ENCODE measurements at places on chromosomes 13 and 19. TPM values are rescaled to one million over a fixed set of nuclear protein-coding genes. Genes with fewer than 3 reads are reported as not detected.

Gene CACNG7
- 0.26 TPM for total RNA-seq

GRCh38 chr13:75418997-75419396, 63.0 kb downstream of the TBC1D4 start:
- no peak for DNase-seq

Gene SIGLEC11
- total RNA-seq: 1.7 TPM

DNA sequence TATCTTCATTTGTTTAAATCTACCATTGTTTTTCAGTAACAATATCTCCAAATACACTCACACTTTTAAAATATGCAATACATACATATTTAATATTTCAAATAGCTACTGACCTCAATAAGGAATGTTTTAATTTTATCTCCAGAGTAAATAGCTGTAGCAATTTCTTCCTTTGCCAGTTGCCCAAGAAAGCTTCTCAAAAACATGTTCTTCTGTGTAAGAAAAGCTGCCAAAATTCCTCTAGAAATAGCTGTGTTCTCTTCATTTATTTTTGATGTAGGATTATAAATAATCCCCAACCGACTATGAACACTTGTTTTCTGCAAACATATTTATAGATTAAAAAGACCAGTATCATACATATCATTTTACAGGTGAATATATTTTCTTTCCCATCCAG, 150.5 kb downstream of the UGGT2 start:
- DNase-seq: no peak

DNA sequence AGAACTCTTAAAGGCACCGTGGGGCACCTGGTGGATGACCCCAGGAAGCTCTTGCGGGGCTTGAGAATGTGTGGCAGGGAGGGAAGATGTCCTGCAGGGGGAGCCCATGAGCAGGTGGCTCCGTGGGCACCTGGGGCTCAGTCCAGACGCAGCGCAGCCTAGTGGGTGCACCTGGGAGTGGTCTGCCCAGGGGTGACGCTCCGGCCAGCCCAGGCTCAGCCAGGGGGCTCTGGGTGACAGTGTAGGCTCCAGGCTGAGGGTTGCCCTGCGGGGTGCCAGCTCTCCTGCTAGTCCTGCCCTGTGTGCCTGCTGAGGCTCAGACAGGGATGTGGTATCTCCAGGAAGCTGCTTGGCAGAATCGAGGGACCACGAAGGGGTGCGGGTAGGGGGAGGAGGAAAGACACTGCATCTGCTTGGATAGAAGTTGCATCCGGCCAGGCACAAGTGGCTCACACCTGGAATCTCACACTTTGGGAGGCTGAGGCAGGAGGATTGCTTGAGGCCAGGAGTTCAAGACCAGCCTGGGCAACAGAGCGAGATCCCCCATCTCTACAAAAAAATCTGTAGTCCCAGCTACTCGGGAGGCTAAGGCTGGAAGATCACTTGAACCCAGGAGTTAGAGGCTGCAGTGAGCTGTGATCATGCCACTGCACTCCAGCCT, 15.0 kb upstream of the PGLS start:
- DNase-seq: no peak

DNA sequence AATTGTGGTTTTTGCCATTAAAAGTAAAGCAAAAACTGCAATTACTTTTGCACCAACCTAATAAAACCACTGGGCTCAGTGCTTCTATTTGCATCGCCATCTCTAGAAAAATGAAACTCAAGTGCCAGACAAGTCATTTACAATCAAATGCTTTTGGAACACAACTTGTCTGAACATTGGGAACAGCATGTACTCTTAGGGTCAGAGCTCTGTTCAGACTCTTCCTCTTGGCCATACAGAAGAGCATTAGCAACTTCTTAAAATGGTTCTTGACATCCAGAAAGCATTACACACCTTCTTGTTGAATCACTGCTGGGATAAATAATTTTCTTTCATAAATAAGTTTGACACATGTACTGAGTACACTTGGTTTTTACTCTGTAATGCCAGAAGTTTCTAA, 272.5 kb downstream of the DCLK1 start:
- DNase-seq: no peak

DNA sequence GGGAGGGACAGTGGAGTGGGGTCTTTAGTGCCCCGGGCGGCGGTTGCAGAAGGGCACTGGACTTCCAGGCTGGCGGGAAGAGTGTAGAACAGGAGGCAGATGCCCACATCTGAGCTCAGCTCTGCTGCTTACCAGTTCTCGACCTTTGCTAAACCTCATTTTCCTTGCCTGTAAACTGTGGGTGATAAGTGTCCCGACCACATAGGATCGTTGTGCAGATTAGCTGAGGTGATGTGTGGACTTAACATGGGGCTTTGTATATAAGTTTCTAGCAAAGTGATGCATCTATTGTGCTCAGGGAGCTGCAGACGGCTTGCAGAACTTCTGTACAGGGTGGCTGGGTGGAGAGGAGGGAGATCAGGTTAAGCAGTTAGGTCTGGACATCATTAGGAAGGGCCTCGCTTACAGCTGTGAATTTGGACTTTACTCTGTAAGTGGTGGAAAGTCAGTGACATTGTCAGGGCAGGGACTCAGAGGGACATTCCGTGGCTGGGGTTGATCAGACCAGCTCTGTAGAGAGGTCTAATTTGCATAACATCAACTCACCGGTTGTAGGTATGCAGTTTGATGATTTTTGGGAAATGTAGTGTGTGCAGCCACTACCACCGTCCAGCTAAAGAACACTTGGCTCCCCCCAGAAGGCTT, 70.0 kb downstream of the SPATA13 start:
- DNase-seq: no peak

Gene ZNF541
- 0.16 TPM for total RNA-seq

GRCh38 chr13:98794498-98794897, 42.0 kb upstream of the SLC15A1 start:
- DNase-seq: no peak

GRCh38 chr19:33473653-33474305, 47.8 kb downstream of the PEPD start:
- DNase-seq: no peak

Gene GATAD2A
- 15.8 TPM for total RNA-seq

GRCh38 chr13:81872581-81872980, 1531.7 kb upstream of the SPRY2 start:
- DNase-seq: no peak

GRCh38 chr19:6228551-6229215, 51.1 kb downstream of the MLLT1 start:
- no peak for DNase-seq

DNA sequence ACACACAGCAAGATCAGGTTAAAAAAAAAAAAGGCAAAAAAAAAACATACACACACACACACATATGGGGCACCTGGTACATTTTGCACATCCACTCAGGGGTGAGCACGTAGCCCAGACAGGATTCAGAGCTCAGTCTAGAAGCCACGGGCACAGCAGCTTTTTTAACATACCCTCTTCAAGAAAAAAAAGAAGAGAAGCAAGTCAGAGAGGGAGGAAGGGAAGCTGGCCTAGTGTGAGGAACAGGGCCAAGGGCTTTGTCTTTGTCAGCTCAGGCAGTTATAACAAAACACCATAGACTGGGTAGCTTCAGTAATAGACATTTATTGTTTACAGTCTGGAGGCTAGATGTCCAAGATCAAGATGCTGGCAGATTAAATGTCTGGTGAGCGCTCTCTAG, 2.3 kb upstream of the TPM4 start:
- no peak for DNase-seq

GRCh38 chr19:16627193-16627927, 644 bp downstream of the MED26 start:
- no peak for DNase-seq

GRCh38 chr13:100235311-100235901, 146.5 kb downstream of the PCCA start:
- peak; percentile 17 for DNase-seq

DNA sequence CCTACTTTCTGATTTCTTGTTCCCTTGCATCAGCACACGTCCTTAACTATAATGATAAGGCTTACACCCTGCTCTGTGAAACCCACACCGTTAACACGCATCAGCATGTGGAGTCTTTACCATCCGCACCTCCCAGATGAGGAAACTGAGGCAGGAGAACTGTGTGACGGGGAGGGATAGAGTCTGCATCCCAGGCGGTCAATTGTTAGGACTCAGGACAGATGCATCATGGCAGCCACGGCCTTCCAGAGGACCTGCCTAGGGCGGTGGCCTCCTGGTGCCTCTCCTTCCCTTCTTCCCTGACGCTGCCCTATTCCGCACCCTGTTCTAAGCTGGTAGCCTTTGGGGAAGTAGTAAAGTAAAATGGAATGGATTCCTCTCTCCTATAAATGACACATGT, 326.0 kb downstream of the TEX29 start:
- no peak for DNase-seq

GRCh38 chr13:45179428-45179827, 21.4 kb downstream of the KCTD4 start:
- DNase-seq: no peak

DNA sequence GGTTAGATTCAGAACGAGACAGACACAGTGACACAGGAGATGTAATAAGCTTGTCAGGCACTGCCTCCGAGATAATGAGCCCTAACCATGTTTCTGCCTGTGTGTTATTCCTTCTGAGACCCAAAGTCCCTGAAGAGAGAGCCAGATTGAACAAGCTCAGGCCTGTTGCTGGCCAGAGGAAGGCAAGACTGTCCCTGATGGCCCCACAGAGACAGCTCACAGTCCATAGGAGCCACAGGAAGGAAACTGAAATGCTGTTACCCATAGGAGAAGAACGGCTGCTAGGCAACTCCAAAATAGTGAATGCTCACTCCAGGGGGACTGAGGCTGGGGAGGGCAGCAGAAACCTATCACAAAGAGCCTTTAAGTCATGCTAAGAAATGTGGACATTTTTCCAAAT, 31.8 kb upstream of the RFXAP start:
- DNase-seq: no peak

DNA sequence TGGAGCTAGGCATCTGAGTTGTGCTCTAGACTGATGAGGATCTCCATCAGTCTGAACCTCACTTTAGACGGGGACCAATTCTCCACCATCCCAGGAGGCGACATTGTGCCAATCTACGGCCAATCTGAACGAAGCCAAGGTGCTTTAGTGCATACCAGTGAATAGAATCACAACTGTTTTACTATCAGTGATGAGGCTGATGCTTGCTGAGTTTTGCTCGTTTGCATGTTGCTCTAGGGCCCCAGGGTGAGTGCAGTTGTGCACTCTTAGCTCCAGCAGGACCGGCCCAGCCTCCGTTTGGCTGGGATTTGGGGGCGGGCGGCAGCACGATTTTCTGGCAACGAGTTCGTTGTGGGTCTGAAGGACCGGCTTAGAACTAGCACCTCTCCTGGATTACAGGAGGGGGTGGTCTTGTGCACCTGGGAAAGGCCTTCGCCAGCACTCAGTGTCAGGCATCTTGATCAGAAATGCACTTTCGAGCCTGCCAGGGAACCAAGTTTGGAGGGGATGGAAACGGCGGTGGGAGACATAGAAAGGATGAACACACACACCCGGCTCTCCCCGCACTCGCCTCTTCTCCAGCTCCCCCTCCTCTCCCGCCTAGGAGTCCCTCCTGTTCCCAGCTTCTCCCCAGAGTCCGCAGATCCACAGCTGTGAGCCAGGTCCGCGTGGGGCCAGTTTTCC, 4.4 kb downstream of the GSX1 start:
- no peak for DNase-seq

DNA sequence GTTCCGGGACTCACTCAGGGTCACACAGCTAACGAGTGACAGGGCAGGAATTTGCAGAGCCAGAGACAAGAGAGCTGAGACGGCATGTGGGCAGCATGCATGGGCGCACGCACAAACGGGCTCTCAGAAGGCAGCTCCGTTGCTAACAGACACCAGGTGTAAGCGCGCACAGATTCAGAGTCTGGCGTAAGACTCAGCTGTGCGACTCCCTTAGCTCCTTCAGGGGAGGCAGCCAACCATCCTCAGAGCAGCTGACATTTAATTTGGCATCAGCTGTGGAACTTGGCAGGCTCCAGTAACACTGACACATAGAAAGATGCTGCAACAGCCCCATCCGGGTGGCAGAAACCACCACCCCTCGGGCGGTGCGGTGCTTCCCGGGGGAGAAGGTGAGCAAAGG, 7.5 kb upstream of the TM6SF2 start:
- no peak for DNase-seq

Gene PPM1N
- total RNA-seq: 0.53 TPM

DNA sequence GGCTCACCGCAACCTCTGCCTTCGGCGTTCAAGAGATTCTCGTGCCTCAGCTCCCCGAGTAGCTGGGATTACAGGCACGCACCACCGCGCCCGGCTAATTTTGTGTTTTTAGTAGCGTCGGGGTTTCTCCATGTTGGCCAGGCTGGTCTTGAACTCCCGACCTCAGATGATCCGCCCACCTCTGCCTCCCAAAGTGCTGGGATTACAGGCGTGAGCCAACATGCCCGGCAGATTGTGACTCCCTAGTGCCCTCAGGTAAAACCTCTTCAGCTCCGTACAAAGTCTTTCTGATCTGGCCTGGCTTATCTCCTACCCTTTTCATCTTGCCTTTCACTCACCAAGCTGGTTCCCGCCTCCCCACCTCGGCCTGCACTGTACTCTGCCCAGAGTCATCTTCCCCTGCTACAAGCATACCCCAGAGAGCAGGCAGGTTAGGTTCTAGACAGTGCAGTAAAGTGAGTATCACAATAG, 15.0 kb downstream of the BICRA start:
- no peak for DNase-seq

- DNase-seq: no peak
These were observed 16.4 kb downstream of the OR7A5 start for GRCh38 chr19:14818588-14818987.

Gene BRCA2
- total RNA-seq: 16.0 TPM

Gene KIR3DL1
- total RNA-seq: not detected

GRCh38 chr13:81682081-81682630, 1341.2 kb upstream of the SPRY2 start:
- DNase-seq: no peak

Gene HSH2D
- total RNA-seq: 2.4 TPM

DNA sequence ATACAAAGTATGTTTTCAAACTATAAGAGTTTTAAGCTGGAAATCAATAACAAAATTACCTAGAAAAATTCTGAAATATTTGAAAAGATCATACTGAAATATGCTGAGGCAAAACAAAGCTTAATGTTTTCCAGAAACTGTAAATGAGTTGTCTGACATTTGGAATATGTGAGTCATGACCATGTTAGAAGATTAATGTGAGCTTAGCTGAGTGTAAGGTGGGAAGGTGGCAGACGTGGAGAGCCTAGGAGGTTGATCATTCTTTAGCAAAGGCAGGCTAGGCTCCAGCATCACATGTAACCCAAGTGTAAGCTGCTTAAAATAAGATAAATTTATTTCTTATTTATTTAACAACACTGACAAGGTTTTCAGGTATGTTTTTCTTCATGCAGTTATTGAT, 2086.1 kb upstream of the PCDH20 start:
- no peak for DNase-seq

Data from urinary bladder (tissue), 4 donors.